ENCODE measurements at places on chromosomes 4 and X.

- no peak for DNase-seq
Observed at GRCh38 chrX:47649271-47649670, 1.1 kb downstream of the ELK1 start.

- DNase-seq, result no peak
Observed at GRCh38 chrX:54934890-54935289, 14.3 kb downstream of the TRO start.

GRCh38 chr4:98739751-98740150 lies 81.3 kb upstream of the TSPAN5 start:
- DNase-seq, result no peak

- no peak for DNase-seq
Observed at GRCh38 chrX:130039847-130040246, 57.4 kb downstream of the BCORL1 start.

DNA sequence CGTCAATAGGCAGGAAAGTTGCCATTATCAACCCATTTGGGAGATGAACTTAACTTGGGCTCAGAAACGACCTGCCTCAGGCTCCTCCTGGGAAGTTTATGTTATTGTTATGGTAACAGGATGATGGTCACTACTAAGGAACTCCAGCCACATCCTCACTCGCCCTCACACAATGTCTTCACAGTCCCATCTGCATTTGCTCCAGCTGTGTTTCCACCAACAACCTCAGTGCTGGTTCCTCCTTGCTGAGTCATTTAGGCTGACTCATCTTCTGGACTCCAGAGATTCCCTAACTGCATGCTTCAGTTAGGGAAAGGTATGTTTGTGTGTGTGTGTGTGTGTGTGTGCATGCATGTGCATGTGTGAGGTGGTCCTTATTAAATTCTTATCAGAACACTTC lies 293.4 kb upstream of the BOD1L1 start:
- DNase-seq, result no peak

All from NCI-H526 treated with DMSO at 0.1 percent for 48 hours (cell line).